ENCODE measurements at places on chromosomes 5 and 9.

- DNase-seq: peak; percentile 86
- no peaks in the 10 kb centered on the region for H3K36me3 ChIP-seq
- H3K27me3 ChIP-seq: no peaks in the 10 kb centered on the region
- H3K4me1 ChIP-seq: peaks cover 52% of the 10 kb centered on the region
- H3K27ac ChIP-seq: peak overlapping the region; percentile 97
Measured at GRCh38 chr5:154368041-154368800, 77.6 kb upstream of the SAP30L start.

GRCh38 chr9:108671176-108671575, 184.6 kb downstream of the ACTL7B start:
- H3K4me3 ChIP-seq: no peak overlapping the region
- no peaks in the 10 kb centered on the region for H3K27me3 ChIP-seq
- H3K4me1 ChIP-seq: no peaks in the 10 kb centered on the region
- H3K36me3 ChIP-seq: no peaks in the 10 kb centered on the region

- H3K27ac ChIP-seq: no peak overlapping the region
- H3K4me3 ChIP-seq: no peak overlapping the region
- no peak for DNase-seq
- H3K27me3 ChIP-seq: no peaks in the 10 kb centered on the region
Measured at GRCh38 chr9:89793124-89793495, 188.3 kb downstream of the GADD45G start.

- H3K27ac ChIP-seq: no peak overlapping the region
- no peak overlapping the region for H3K4me3 ChIP-seq
- peaks cover 10% of the 10 kb centered on the region for H3K27me3 ChIP-seq
- no peaks in the 10 kb centered on the region for H3K36me3 ChIP-seq
- no peaks in the 10 kb centered on the region for H3K4me1 ChIP-seq
- peak; percentile 55 for DNase-seq
Measured at GRCh38 chr5:133552925-133553525, 59.3 kb downstream of the FSTL4 start.

DNA sequence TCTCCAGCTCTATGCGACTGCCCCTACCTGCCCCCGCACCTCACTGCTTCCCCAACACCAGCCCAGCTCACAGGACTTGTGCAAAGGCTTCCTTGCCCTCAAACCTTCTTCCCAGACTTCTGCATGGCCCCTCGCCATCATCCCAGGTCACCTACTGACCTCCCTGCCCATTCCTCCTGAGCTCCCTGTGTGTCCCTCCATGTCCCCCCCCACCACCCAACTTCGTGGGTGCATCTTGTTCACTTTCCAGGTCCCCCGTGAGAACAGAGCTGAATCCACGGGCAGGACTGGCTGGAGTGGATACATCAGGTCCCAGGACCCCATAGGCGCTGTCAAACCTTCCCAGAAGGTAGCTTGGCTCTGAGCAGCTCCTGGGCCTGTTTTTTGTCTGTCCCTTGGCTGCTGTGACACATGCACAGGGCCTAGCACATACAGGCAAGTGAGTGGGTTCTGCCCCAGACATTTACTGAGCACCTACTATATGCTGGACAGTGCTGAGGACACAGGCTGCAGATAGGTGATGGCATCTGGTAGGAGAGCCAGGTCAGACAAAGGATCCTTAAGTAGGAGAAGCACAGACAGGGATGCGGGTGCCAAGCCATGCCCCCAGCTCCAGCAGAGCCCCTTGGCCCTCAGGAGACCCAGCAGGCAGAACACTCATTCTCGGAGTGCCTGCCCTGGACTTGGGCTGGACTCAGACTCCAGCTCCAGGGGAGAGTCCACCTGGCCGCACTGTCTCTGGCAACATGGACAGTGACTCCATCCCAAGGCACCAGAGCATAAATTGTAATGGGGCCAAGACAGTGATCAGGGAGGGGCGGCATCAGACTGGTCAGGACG, 15.0 kb downstream of the NINJ1 start:
- DNase-seq: no peak
- H3K4me1 ChIP-seq: peaks cover 10% of the 10 kb centered on the region
- no peaks in the 10 kb centered on the region for H3K36me3 ChIP-seq
- no peaks in the 10 kb centered on the region for H3K27me3 ChIP-seq
- no peak overlapping the region for H3K4me3 ChIP-seq

DNA sequence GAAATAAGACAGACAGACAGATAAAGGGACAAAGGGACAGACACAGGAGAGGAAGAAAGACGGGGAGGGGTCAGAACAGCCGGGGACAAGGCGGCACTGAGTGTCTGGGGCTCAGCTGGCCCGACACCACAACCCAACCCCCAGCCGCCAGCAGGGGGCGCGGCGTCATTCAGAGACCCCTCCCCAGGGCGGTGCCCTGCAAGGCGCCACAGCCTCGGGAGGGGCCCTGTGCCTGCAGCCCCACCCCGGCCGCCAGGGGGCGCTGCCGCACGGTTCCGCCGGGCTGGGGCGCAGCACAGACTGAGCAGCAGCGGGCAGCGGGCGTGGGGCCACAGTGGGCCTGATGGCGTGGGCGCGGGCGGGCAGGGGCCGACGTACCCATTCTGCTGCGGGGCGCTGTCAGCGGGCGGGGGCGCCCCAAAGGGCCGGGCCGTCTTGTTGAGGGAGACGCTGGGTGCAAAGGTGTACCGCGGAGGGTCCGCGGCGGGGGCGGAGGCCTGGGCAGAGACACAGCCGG, 5.9 kb downstream of the PDLIM7 start:
- peaks cover 50% of the 10 kb centered on the region for H3K4me1 ChIP-seq
- peak; percentile 79 for DNase-seq
- H3K4me3 ChIP-seq: no peak overlapping the region
- no peaks in the 10 kb centered on the region for H3K27me3 ChIP-seq

- no peaks in the 10 kb centered on the region for H3K36me3 ChIP-seq
- H3K27me3 ChIP-seq: peaks cover 30% of the 10 kb centered on the region
- no peak overlapping the region for H3K4me3 ChIP-seq
- H3K27ac ChIP-seq: no peak overlapping the region
- DNase-seq: no peak
Measured at GRCh38 chr9:129435291-129435690, 185.6 kb downstream of the C9orf50 start.

GRCh38 chr5:123012321-123012720, 24.2 kb downstream of the PPIC start:
- DNase-seq: no peak
- H3K36me3 ChIP-seq: no peaks in the 10 kb centered on the region
- no peak overlapping the region for H3K27ac ChIP-seq
- H3K4me3 ChIP-seq: no peak overlapping the region

DNA sequence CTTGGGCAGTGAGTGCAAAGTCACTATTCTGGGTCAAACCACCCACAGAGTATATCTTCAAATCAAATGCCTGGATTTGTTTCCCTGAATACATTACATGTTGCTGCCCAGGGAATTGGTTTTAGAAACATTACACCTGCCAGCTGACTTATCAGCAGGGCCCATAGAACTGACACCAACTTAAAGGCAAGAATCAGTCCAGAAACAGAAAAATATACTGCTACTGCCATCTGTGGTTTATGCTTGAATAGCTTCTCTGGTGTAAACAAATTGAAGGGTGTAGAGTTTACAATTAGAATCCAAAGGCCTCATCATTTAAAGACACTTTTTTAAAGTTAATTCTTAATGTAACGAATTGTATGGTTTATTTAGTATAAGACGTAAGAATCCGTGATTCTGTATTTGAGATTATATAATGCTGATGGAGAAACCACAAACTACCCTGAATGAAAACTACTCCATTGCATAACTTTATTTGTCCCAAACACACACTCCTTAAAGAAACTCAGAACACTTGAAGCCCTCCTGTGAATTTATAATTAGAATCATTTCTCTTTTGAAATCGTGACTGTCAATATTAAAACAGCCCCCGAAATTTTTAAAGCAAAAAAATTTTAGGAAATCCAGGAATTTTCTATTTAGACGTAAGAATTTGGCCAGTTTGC, 6.2 kb downstream of the NR6A1 start:
- H3K36me3 ChIP-seq: no peaks in the 10 kb centered on the region
- peaks cover 5% of the 10 kb centered on the region for H3K4me1 ChIP-seq
- H3K27ac ChIP-seq: no peak overlapping the region
- H3K27me3 ChIP-seq: peaks cover 57% of the 10 kb centered on the region

DNA sequence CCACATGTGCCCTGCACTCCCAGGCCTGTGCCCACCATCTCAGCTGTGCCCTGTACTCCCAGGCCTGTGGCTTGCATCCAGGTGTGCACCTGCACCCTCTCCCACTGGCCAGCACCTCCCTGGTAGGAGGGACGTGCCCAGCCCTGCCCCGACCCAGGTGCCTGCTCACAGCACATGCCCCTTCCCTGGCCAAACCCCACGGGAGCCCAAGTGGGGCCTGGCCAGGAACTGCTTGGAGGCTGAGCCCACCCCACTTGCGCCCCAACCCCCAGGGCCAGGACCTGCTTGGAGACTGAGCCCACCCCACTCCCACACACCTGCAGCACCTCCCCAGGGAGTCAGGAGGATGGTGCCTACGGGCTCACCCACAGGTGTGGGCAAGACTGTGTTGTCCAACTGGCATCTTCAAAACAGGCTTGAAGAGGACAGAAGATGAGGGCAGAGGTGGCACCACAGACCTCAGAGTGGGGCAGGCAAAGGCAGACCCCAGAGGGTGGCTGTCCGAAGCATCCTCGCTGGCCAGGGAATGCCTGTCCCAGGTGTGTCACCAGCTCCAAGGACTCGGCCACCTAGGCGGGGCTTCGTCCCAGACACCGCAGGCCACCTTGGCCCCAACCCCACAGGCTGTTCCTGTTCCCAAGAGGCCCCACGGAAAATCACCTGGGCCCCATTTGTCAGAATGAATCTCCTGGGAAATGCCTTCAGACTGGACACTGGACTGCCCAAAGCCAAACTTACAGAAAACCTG, 10.8 kb downstream of the ZDHHC11B start:
- no peaks in the 10 kb centered on the region for H3K27me3 ChIP-seq
- H3K4me1 ChIP-seq: no peaks in the 10 kb centered on the region
- H3K36me3 ChIP-seq: no peaks in the 10 kb centered on the region
- no peak for DNase-seq

DNA sequence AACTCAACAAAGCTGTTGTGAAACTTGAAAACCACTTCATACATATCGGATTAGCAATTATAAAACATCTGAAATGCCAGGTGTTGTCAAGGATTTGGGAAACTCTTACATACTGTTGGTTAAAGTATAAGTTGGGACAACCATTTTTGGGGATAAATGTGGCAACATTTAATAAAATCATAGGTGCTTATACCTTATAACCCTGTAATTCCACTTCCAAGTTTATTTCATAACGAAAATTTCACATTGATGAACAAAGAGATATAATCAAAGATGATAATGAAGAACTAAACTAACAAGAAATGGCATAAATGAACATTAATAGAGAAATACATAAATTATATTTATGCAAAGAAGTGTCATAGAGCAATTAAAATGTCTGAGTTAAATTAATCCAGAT, 54.3 kb downstream of the ANKRD55 start:
- H3K4me1 ChIP-seq: peaks cover 41% of the 10 kb centered on the region
- H3K4me3 ChIP-seq: no peak overlapping the region
- no peak for DNase-seq
- H3K27me3 ChIP-seq: no peaks in the 10 kb centered on the region

DNA sequence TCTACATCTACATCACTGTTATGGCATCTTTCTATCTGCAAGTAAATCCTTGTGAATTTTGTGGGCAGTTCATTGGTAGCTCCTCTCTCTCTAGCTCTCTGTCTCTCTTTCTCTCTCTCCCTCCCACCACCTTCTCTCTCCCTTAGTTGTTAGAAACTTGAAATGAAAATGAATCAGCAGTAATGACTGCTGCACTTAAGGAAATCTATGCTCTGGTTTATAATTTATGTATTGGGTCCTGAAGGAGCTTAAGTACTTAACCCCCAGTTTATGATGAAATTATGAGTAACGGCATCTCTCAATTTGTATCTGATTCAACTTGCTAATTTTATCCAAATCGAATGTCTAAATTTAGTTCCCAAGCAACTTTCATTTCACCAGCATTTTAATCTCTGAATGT, 52.0 kb upstream of the PTGER4 start:
- no peaks in the 10 kb centered on the region for H3K4me1 ChIP-seq
- no peak for DNase-seq
- no peak overlapping the region for H3K27ac ChIP-seq

GRCh38 chr9:90059436-90059835, 454.6 kb downstream of the GADD45G start:
- no peak overlapping the region for H3K4me3 ChIP-seq
- H3K27ac ChIP-seq: no peak overlapping the region
- no peak for DNase-seq
- no peaks in the 10 kb centered on the region for H3K27me3 ChIP-seq
- no peaks in the 10 kb centered on the region for H3K36me3 ChIP-seq

DNA sequence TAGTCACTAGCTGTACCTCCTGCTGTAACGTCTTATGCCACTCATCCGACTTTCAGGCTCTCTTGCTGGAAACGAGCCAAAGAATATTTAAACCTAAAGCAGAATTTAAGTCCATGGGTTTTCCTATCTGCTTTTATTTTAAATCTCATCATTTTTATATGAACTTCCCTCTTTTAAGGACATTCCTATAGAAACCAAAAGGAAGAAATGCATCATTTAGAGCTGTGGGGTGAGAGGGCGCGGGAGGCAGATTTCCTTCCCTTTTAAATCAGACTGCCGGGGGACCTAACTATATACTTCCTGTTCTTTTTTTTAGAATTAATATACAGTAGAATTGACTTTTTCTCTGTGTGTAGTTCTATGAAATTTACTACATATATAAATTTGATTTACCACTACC, 468.8 kb downstream of the BNC2 start:
- DNase-seq: no peak
- H3K27ac ChIP-seq: no peak overlapping the region
- H3K4me1 ChIP-seq: no peaks in the 10 kb centered on the region
- H3K4me3 ChIP-seq: no peak overlapping the region

GRCh38 chr9:28163619-28164018, 590.3 kb upstream of the C9orf72 start:
- H3K36me3 ChIP-seq: no peaks in the 10 kb centered on the region
- H3K4me1 ChIP-seq: no peaks in the 10 kb centered on the region
- no peak overlapping the region for H3K4me3 ChIP-seq
- no peaks in the 10 kb centered on the region for H3K27me3 ChIP-seq
- no peak for DNase-seq

DNA sequence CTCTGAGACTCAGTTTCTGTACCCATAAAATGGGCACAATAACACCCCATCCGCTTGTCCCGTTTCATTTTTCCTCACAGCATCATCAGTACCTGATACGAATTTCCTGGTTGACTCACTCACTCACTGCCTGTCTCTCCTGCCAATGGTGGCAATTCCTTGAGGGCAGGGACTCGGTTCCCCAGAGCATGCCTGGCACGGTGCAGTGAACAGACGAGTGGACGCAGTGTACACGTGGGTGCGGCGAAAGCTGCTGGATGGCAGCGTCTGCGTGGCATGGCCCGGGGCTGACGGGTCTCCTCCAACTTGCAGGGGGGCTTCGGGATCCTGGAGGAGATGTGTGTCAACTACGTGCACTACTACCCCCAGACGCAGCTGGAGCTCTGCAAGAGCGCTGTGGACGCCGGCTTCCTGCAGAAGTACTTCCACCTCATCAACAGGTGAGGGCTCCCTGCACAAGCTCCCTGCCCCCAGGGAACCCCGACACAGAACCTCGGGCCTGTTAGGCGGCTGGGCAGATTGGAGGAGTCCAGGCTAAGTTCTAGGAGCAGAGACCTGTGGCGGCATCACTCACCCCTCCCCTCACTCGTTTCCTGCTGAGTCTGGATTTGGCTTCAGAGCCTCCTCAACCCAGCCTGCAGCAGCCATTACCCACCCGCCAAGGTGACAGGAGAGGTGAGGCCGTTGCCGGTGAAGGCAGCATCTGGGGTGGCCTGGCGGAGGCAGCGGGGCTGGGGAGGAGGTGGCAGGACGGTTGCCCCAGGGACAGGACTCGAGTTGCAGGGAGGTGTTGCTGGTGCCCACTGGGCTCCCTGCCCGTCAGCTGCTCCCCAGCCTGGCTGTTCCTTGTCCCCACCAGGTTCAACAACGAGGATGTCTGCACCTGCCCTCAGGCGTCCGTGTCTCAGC, 20.3 kb downstream of the DBH start:
- no peak overlapping the region for H3K27ac ChIP-seq
- no peak overlapping the region for H3K4me3 ChIP-seq
- no peaks in the 10 kb centered on the region for H3K36me3 ChIP-seq
- H3K4me1 ChIP-seq: no peaks in the 10 kb centered on the region
- H3K27me3 ChIP-seq: peaks cover 18% of the 10 kb centered on the region
